ENCODE measurements at places on chromosomes 1 and 21.

GRCh38 chr1:204511366-204511765, 4.8 kb upstream of the MDM4 start:
- no peak for DNase-seq

GRCh38 chr1:89719502-89720306, 86.8 kb downstream of the LRRC8C start:
- peak; percentile 92 for DNase-seq

GRCh38 chr1:56070601-56071000, 508.8 kb downstream of the PLPP3 start:
- no peak for DNase-seq

- DNase-seq: peak; percentile 23
Measured at GRCh38 chr1:19484338-19484797, 971 bp downstream of the CAPZB start.

- no peak for DNase-seq
Measured at GRCh38 chr1:41003127-41003639, 18.3 kb downstream of the SLFNL1 start.

DNA sequence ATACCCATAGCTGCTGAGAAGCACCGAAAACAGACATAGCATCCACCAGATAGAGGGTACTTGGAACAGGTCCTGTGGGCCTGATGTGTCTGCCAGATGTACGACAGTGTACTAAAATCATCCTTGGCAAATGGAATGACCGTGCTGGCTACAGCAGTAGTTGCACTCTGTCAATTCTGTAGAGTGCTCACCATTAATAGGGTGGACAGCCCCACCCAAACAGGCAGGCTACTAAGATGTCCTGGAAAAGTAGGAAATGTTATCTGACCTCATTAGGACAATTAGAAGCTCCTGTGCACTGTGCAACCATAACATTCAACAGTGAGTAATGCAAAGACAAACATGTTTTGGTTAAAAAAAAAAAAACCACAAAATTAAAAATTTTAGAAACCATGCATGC, 106.2 kb downstream of the PTPN14 start:
- no peak for DNase-seq

GRCh38 chr1:22413799-22414198, 37.9 kb upstream of the ZBTB40 start:
- no peak for DNase-seq

DNA sequence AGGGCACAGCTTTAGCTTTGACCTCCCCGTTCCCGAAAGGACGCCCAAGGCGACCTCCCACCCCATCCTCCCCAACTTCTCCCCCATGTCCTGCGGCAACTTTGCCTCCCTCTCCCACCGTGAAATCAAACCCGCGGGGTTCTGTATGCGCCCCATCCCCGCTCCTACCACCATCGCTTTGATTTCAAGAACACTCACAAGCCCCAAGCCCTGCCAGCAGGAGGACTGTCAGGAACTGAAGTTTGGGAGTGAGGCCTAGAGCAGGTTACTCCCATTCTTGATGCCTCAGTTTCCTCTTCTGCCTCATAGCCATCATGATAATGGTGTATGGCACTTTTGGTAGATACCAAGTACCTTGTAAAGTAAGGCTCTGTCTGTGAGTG, 2.3 kb downstream of the PTPRU start:
- no peak for DNase-seq

DNA sequence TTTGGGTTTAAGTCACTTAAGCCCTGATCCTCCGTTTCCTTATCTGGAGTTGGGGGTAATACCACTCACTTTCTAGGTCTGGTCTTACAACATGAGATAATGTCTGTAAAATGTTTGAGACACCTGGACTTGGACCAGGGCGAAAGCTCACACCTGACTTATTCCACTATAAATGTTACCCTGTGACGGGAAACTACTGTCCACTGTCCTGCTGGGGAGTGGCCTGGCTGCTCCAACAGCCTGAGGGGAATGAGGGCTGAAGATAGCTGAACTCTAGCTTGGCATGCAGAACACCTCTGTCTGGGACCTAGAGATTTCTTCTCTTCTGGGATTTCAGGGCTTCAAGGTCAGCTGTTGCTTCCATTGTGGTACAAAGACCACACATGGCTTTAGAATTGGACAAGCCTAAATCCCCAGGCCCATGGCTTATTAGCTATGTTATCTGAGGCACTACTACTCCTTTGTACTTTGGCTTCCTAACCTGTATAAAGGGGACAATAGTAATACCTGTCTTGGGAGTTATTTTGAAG, 9.5 kb upstream of the A3GALT2 start:
- no peak for DNase-seq

- no peak for DNase-seq
Measured at GRCh38 chr21:19124691-19125090, 721.1 kb upstream of the TMPRSS15 start.

DNA sequence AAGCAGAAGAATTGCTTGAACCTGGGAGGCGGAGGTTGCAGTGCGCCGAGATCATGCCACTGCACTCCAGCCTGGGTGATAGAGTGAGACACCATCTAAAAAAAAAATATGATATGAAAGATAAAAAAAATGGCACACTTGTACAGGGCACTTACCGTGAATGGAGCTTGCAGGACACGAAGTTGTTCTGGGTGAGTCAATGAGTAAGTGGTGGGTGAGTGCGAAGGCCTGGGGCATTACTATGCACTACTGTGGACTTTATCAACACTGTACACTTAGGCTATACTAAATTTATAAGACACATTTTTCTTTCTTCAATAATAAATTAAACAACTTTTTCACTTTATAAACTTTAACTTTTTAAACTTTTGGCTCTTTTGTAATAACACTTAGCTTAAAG, 37.0 kb downstream of the TNFRSF8 start:
- DNase-seq: no peak

- no peak for DNase-seq
Measured at GRCh38 chr1:6097824-6098223, 52.1 kb downstream of the KCNAB2 start.

GRCh38 chr1:35633547-35633946, 7.8 kb downstream of the PSMB2 start:
- no peak for DNase-seq

DNA sequence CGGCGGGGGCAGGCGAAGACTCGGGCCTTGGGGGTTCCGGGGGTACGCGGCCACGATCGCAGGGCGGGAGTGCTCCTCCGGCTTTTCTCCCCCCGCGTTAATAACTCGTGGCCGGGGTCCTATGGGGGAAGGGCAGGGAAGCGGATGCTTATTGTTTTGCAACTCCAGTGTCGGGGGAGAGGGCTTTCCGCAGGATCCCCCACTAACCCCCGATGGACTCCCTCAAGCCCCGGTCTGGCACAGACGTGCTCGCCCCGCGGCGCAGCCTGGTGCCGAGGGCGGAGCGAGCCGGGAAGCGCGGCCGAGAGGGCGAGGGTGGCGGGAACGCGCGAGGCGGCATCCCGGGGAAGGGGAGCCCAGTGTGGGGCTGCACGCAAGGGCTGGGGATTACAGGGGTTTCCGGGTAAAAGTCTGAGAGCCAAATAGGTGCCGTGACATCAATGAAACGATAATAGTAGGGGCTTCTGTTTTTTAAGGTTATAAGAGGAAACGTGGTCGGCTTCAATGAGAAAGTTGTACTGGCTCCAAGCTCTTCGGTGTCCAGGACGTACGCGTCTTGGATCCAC, 772 bp downstream of the UCK2 start:
- peak; percentile 73 for DNase-seq

GRCh38 chr1:164702216-164702615, 143.2 kb downstream of the PBX1 start:
- DNase-seq: no peak

GRCh38 chr1:61332196-61332753, 249.9 kb downstream of the NFIA start:
- DNase-seq: peak; percentile 90

DNA sequence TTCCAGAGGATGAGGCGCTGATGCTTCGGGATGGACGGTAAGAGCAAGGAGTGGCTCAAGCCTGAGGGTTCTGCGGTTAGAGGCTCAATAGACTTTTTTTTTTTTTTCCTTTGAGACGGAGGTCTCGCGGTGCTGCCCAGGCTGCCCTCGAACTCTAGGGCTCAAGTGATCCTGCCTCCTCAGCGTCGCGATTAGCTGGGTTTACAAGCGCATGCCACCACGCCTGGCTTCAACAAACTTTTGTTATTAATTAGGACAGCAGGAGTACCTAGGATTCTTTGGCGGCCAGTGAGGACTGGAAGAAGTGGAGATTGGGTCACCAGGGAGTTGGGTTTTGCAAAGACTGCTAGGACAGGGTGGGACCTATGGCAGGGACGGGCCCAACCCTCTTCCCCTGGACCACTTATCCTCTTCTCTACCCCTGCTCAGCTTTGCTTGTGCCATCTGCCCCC, 587 bp downstream of the SCNM1 start:
- no peak for DNase-seq

GRCh38 chr1:242240077-242240476, 241.2 kb upstream of the MAP1LC3C start:
- no peak for DNase-seq

GRCh38 chr1:65845535-65846060, 52.9 kb downstream of the PDE4B start:
- no peak for DNase-seq
